ENCODE measurements at places on chromosomes 16 and 17. TPM values are rescaled to one million over a fixed set of nuclear protein-coding genes. Genes with fewer than 3 reads are reported as not detected.

DNA sequence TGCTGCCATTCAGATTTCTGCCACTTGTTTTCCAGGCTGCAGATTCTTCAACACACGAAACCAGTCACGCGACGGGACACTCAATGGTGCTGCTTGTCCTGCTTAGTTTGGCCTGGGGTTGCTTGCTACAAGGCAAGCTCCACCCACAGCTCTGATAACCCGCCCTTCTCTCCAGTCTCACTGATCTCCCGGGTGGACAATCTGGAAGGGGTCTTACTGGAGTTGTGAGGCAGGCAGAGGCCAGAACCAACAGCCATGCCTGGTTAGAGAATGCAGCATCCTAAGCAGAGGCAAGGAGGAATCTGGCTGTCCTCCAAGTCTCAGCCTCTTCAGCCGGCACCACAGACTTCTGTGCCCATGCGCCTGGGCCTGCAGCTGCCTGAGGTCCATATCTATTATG, 119.1 kb downstream of the KCNJ12 start:
- peaks cover 5% of the 10 kb centered on the region for H3K27me3 ChIP-seq
- no peaks in the 10 kb centered on the region for H3K36me3 ChIP-seq
- DNase-seq: peak; percentile 34
- H3K4me3 ChIP-seq: no peak overlapping the region
- peaks cover 5% of the 10 kb centered on the region for H3K4me1 ChIP-seq
- no peak overlapping the region for H3K27ac ChIP-seq

- DNase-seq: no peak
- no peak overlapping the region for H3K4me3 ChIP-seq
- H3K27me3 ChIP-seq: no peaks in the 10 kb centered on the region
- no peak overlapping the region for H3K27ac ChIP-seq
- H3K4me1 ChIP-seq: no peaks in the 10 kb centered on the region
Measured at GRCh38 chr16:66007717-66008116, 358.8 kb upstream of the CDH5 start.

DNA sequence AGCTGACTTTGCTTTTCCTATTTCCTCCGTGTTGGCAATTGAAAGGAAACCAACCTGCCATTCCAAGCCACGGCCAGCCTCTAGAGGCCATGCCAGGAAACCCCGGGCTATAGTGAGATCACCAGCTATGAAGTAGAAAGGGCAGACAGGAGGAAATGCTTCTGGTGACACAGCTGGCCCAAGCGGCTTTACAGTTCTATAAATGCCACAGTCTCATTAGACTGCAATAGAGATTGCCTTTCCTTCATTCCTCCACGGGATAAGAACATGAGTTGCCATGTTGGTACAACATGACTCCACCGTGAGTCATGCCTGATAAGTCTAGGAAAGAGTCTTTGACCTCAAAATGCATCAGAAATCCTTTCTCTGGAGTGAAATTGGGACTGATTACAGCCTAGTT, 384.9 kb downstream of the GRIN2A start:
- no peaks in the 10 kb centered on the region for H3K27me3 ChIP-seq
- DNase-seq: no peak
- H3K4me3 ChIP-seq: no peak overlapping the region
- no peaks in the 10 kb centered on the region for H3K4me1 ChIP-seq
- H3K27ac ChIP-seq: no peak overlapping the region

GRCh38 chr17:951325-952132, 28.0 kb downstream of the NXN start:
- peak overlapping the region; percentile 71 for H3K27ac ChIP-seq
- no peak for DNase-seq
- H3K36me3 ChIP-seq: no peaks in the 10 kb centered on the region
- peaks cover 20% of the 10 kb centered on the region for H3K27me3 ChIP-seq

DNA sequence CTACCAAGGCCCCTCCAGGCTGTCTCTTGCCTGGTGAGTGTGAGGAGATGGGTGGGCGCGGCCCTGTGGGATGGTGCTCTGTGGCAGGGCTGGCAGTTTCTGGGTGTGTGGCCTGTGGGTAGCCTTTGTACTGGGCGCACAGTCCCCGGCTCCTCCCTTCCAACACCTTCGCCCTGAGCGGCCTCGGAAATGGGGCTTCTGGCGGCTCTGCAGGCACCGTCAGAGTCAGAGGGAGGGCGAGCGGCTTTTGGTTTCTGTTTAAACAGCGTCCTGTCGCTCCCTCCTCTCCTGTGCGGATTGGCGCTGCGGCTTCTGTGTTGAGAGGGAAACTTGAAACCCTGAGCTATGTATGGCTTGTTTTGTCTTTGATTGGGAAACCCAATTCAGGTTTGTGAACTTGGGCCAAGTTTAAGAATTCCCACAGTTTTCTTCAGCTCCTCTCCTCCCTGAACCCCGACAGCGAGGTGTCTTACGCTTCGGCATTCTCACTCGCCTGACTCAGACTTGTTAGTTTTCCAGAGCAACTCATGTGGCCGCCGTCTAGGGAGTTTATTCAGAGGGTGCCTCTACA, 8.3 kb upstream of the ZNF750 start:
- peaks cover 3% of the 10 kb centered on the region for H3K36me3 ChIP-seq
- no peaks in the 10 kb centered on the region for H3K27me3 ChIP-seq
- DNase-seq: no peak
- H3K27ac ChIP-seq: no peak overlapping the region
- no peak overlapping the region for H3K4me3 ChIP-seq

- no peaks in the 10 kb centered on the region for H3K27me3 ChIP-seq
- no peaks in the 10 kb centered on the region for H3K36me3 ChIP-seq
- H3K27ac ChIP-seq: no peak overlapping the region
- H3K4me1 ChIP-seq: peaks cover 28% of the 10 kb centered on the region
- peak overlapping the region; percentile 56 for H3K4me3 ChIP-seq
Measured at GRCh38 chr16:2028620-2029220, 2.0 kb downstream of the NHERF2 start.

The SLFN12L gene
- polyA plus RNA-seq: not detected

Measured in SK-N-SH (cell line).